ENCODE measurements at places on chromosomes 2 and 18. TPM values are rescaled to one million over a fixed set of nuclear protein-coding genes. Genes with fewer than 3 reads are reported as not detected.

KLF7 gene
- total RNA-seq: 72.3 TPM

TUBB6 gene
- 1,032 TPM for total RNA-seq

TUBB8B gene
- not detected for total RNA-seq

TUBA3E gene
- not detected for total RNA-seq

NR4A2 gene
- total RNA-seq: 0.31 TPM

RGPD3 gene
- 0.08 TPM for total RNA-seq

TRIM54 gene
- total RNA-seq: not detected

CHRNG gene
- total RNA-seq: not detected

STARD7 gene
- 75.4 TPM for total RNA-seq

KCNJ3 gene
- not detected for total RNA-seq

SLC30A3 gene
- not detected for total RNA-seq

TLX2 gene
- total RNA-seq: 0.08 TPM

CIB4 gene
- total RNA-seq: not detected

HOXD9 gene
- not detected for total RNA-seq

PRKAG3 gene
- total RNA-seq: not detected

LGALSL gene
- total RNA-seq: 10.6 TPM

MC5R gene
- total RNA-seq: not detected

SPRED2 gene
- 14.1 TPM for total RNA-seq

MYO5B gene
- total RNA-seq: 2.5 TPM

THOC1 gene
- 34.4 TPM for total RNA-seq

SNTG2 gene
- total RNA-seq: 0.55 TPM

EGR4 gene
- not detected for total RNA-seq

UGT1A5 gene
- not detected for total RNA-seq

KCNE4 gene
- not detected for total RNA-seq

MAP3K19 gene
- not detected for total RNA-seq

GTF2A1L gene
- total RNA-seq: not detected

Measured in hair follicular keratinocyte (primary cell).